Activated CD8-positive, alpha-beta memory T cell treated with anti-CD3 and anti-CD28 coated beads, Interleukin-2, amount 10 ng/mL, durations not matched to agents 7 days and 5 days (primary cell): ENCODE measurements at places on chromosomes 16 and 17. TPM values are rescaled to one million over a fixed set of nuclear protein-coding genes. Genes with fewer than 3 reads are reported as not detected.

Gene HBQ1
- total RNA-seq: not detected

Gene HSD17B2
- not detected for total RNA-seq

Gene MSLN
- not detected for total RNA-seq

Gene IL34
- not detected for total RNA-seq

Gene KRT36
- total RNA-seq: not detected

Gene SHISA6
- total RNA-seq: not detected

Gene MT1G
- 3.4 TPM for total RNA-seq

Gene CEP112
- total RNA-seq: 3.1 TPM

Gene TMEM114
- total RNA-seq: not detected

Gene ADORA2B
- total RNA-seq: 0.49 TPM

Gene CES4A
- 8.1 TPM for total RNA-seq

DNA sequence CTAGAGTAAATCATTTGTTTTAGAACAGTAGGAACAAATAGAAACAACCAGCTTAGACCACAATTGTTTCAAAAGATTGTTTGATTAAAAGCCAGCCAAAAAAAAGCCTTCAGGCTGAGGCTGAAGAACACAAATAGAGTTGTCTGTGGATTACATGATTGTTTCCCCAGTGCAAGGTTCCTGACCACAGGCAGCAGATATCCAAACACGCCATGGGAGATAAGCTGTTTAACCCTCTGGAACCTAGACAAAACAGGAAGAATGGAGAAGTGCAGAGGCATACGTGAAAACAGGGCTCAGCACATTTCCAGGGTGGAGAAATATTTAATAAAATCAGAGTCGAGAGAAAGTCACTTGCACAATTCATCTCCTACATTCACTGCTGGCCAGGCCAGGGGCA is 21.0 kb downstream of the ATPAF2 start:
- H3K27me3 ChIP-seq: no peaks in the 10 kb centered on the region
- no peaks in the 10 kb centered on the region for H3K36me3 ChIP-seq
- no peak overlapping the region for H3K27ac ChIP-seq
- H3K4me1 ChIP-seq: no peaks in the 10 kb centered on the region

GRCh38 chr16:12020009-12020408 is 43.5 kb downstream of the SNX29 start:
- no peaks in the 10 kb centered on the region for H3K36me3 ChIP-seq
- no peaks in the 10 kb centered on the region for H3K27me3 ChIP-seq
- no peak overlapping the region for H3K27ac ChIP-seq

GRCh38 chr17:78341559-78342448 is 18.1 kb downstream of the SOCS3 start:
- H3K27ac ChIP-seq: no peak overlapping the region
- H3K4me3 ChIP-seq: no peak overlapping the region
- no peak for DNase-seq
- no peaks in the 10 kb centered on the region for H3K36me3 ChIP-seq
- peaks cover 26% of the 10 kb centered on the region for H3K4me1 ChIP-seq
- peaks cover 20% of the 10 kb centered on the region for H3K27me3 ChIP-seq

DNA sequence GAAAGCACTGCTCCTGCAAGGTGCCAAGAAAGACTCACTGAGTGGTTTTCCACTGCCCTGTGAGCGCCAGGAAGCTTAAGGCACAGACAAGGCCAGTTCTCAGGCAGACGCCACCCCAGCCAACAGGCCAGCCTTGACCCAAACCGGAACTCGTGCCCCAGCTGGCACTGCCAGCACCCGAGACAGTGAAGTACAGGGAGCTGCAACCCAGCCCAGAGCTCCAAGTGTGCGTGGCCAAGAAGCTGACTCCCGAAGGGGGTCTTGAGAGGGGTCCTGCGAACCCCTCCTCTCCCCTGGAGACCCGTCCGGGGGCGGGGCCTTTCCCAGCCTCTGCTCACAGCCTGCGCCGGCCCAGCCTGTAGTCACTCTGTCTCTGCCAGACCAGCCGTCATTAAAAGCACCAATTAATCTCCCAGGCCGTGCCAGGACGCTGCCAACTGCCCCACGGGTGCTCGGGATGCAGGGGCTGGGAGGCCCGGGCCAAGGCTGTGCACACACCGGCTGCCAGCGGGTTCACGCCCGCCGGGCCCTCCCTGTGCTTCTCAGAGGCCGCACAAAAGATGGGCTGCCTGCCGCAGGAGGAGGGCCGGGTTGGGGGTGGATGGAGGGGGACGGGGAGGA is 4.4 kb upstream of the SOX8 start:
- H3K4me3 ChIP-seq: no peak overlapping the region
- H3K27me3 ChIP-seq: peaks cover 12% of the 10 kb centered on the region
- H3K27ac ChIP-seq: no peak overlapping the region
- DNase-seq: no peak

DNA sequence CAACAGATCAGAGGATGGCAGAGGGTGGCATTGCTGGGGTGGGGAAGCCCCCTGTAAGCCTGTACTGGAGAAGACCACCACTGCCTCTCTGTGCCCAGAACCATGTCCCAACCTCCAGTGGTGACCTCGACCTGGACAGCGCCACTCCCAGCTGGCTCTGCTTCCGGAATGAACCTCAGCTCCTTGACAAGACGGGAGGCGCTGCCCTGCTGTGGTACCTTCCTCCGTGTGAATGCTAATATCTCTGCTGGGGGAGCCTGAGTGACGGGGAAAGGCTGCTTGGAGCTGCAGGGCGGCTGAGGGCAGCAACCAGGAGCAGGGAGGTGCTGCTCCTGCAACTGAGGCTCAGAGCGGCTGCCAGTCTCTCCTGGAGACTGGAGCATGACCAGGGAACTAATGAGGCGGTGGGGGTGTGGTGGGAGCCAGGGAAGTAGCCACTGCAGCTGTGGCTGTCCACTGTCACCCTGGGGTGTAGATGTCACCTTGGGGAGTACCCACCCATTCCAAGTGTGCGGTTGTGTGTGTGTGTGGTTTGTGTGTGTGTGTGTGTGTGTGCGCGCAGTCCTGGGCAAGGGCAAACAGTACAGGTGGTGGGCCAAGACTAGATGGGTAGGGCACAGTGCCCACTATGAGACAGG is 6.2 kb downstream of the PRCD start:
- H3K4me3 ChIP-seq: no peak overlapping the region
- H3K27ac ChIP-seq: no peak overlapping the region
- H3K36me3 ChIP-seq: no peaks in the 10 kb centered on the region

GRCh38 chr16:77581706-77582105 is 140.6 kb upstream of the NUDT7 start:
- no peak overlapping the region for H3K27ac ChIP-seq
- H3K27me3 ChIP-seq: peaks cover 10% of the 10 kb centered on the region
- DNase-seq: no peak

DNA sequence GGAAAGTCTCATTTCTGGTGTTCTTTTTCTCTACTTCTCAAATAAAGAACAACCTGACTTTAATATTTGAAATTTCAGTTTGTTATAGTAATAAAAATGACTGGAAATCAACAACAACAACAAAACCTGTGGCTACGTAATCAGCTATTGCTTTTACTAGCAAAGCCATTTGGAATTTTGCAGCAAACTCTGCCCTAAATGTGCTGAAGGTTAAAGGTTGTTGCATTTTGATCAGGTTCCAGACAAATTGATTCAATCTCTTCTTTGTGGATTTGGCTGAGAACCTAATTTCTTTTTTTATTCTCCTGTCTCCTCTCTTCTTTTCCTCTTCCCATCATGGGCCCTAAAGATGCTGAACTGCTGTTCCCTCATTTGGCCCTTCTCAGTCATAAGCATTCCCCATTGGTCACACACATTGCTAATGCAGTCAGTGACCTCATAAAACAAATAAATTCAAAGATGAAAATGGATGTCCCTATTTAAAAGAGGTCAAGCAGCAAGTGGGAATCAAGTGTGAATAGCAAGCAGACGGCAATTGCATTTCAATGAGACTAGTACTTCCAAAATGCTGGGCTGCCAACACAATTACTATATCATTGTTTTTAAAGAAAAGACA is 795.1 kb upstream of the CDH8 start:
- H3K36me3 ChIP-seq: no peaks in the 10 kb centered on the region
- H3K27me3 ChIP-seq: no peaks in the 10 kb centered on the region
- H3K4me1 ChIP-seq: no peaks in the 10 kb centered on the region
- no peak overlapping the region for H3K4me3 ChIP-seq

GRCh38 chr16:60816461-60816860 is 1219.8 kb downstream of the CDH8 start:
- H3K27me3 ChIP-seq: no peaks in the 10 kb centered on the region
- no peak for DNase-seq
- no peaks in the 10 kb centered on the region for H3K36me3 ChIP-seq
- H3K4me1 ChIP-seq: no peaks in the 10 kb centered on the region

- H3K27me3 ChIP-seq: no peaks in the 10 kb centered on the region
- no peak overlapping the region for H3K4me3 ChIP-seq
- H3K4me1 ChIP-seq: no peaks in the 10 kb centered on the region
- no peak overlapping the region for H3K27ac ChIP-seq
- H3K36me3 ChIP-seq: peaks cover 21% of the 10 kb centered on the region
- no peak for DNase-seq
Observed at GRCh38 chr16:74896389-74897370, 88.2 kb downstream of the WDR59 start.

GRCh38 chr17:50056217-50056960 is 479 bp downstream of the ITGA3 start:
- peak; percentile 78 for DNase-seq
- H3K4me3 ChIP-seq: peak overlapping the region; percentile 84
- peaks cover 2% of the 10 kb centered on the region for H3K36me3 ChIP-seq

DNA sequence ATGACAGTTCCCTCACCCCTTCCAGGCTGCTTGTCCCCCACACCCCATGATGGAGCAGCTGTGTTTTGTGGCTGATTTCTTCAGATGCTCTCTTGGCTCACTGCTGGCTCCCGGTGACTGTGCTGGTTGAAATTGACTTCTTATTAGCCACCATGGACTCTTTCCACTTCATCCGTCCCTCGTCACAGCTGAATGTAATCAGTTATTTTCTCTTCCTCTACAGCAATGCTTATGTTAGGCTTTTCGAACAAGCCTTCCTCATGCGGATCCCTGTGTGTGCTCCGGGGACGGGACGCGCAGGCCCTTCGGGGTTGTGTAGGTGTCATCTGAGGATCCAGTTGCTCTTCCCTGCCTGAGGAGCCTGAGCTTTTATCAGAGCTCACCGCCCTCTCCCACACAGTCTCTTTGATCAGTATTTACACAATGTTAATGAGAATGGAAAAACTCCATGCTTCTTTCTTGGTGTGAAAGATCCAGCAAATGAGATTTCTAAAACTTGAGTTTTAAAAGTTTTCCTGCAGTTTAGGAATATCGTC is 87.5 kb downstream of the RPTOR start:
- no peak for DNase-seq
- H3K27me3 ChIP-seq: no peaks in the 10 kb centered on the region
- no peak overlapping the region for H3K4me3 ChIP-seq
- peaks cover 6% of the 10 kb centered on the region for H3K4me1 ChIP-seq

- H3K36me3 ChIP-seq: peaks cover 16% of the 10 kb centered on the region
- peak overlapping the region; percentile 88 for H3K27ac ChIP-seq
- peaks cover 16% of the 10 kb centered on the region for H3K4me1 ChIP-seq
- peak overlapping the region; percentile 81 for H3K4me3 ChIP-seq
- no peaks in the 10 kb centered on the region for H3K27me3 ChIP-seq
- DNase-seq: no peak
Observed at GRCh38 chr17:31158746-31159377, 64.1 kb downstream of the NF1 start.

GRCh38 chr17:35879773-35880654 is at the start of gene CCL5:
TSS of gene CCL5 (minus strand) at chr17:35880360.
- peak; percentile 94 for DNase-seq
- no peaks in the 10 kb centered on the region for H3K27me3 ChIP-seq
- peaks cover 60% of the 10 kb centered on the region for H3K4me1 ChIP-seq

DNA sequence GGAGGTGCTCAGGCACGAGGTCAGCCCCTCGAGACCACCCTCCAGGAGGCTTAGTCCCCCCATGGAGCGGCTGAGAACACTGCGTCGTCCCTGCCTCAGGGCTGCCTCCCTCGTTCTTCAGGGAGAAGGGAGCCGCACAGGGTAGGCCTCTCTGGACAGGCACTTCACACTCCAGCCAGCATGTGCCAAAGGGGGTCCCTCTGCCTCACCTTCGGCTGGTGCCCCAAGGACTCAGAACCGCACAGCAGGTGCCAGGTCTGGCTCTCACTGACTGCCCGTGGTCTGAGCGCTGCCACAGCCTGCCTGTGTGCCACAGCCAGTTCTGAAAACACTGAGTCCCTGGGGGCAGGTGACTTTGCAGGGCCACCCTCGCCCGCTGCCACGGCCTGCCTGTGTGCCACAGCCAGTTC is 7.1 kb downstream of the P2RX5 start:
- no peak for DNase-seq
- H3K27me3 ChIP-seq: no peaks in the 10 kb centered on the region
- H3K27ac ChIP-seq: no peak overlapping the region
- H3K4me3 ChIP-seq: no peak overlapping the region
- H3K4me1 ChIP-seq: peaks cover 6% of the 10 kb centered on the region

- no peaks in the 10 kb centered on the region for H3K36me3 ChIP-seq
- no peak overlapping the region for H3K27ac ChIP-seq
- no peak for DNase-seq
- H3K4me3 ChIP-seq: no peak overlapping the region
- no peaks in the 10 kb centered on the region for H3K4me1 ChIP-seq
Observed at GRCh38 chr17:72846399-72846798, 246.1 kb downstream of the SLC39A11 start.

DNA sequence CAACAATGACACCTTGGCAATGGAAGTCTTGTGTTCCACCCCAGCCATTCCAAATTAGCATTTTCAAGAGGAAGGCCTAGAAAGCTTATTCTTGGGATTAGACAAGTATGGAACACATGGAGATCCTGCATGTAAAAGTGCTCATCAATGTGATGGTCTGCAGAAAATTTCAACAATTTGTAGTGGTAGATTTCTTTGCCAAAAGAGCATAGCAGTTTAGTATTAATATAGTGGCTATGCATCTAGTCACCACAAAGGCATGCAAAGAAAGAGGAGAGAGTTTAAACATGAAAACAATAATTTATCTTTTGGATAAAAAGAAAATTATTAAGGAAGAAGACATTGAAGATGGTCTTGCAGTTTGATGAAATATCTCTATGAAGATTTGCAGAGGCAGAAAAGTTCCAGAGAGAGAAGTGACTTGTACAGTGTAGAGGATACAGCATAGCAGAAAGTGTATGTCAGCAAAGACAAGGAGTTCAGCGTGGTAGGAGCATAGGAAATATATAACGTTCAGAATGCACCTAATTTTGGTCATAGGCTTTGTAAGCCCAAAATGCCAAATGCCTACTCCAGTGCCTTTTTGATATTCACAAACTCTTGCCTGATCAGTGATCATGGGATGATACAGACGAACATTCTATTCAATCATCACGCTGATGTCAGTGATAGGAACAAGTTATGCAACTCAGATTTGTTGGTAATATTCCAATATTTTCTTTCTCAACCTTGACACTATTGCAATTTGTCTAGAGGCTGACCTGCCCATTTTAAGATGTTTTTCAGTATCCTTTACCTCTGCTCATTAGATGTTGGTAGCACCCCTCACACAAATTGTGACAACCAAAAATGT is 727.9 kb upstream of the SOX9 start:
- no peaks in the 10 kb centered on the region for H3K36me3 ChIP-seq
- no peak overlapping the region for H3K27ac ChIP-seq
- no peak overlapping the region for H3K4me3 ChIP-seq
- no peak for DNase-seq
- no peaks in the 10 kb centered on the region for H3K27me3 ChIP-seq

GRCh38 chr17:34220752-34221395 is 34.2 kb upstream of the CCL2 start:
- peaks cover 2% of the 10 kb centered on the region for H3K36me3 ChIP-seq
- no peak overlapping the region for H3K4me3 ChIP-seq
- no peaks in the 10 kb centered on the region for H3K4me1 ChIP-seq
- DNase-seq: no peak
- H3K27me3 ChIP-seq: peaks cover 70% of the 10 kb centered on the region
